ENCODE measurements at places on chromosomes 5 and 9.

- no peak for DNase-seq
Observed at GRCh38 chr5:65967288-65968066, 41.1 kb downstream of the ERBIN start.

DNA sequence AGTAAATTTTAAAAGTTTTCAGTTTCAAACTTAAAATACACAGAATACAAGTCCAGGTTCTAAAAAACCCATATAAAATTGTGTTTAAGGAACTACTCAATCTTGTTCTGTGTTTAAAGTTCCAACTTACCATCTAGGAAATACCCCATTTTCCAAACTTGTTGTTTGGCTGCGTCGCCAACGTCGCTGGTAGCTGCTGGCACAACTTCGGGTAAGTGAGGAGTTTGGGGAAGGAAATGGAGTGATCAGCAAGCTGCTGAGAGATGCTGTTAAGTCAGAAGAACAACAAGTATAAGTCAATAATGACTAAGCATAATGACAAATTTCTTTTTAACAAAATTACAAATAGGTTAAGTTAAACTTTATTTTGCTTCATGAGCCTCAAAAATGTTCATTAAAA, 71.3 kb upstream of the RAPGEF6 start:
- DNase-seq: no peak

DNA sequence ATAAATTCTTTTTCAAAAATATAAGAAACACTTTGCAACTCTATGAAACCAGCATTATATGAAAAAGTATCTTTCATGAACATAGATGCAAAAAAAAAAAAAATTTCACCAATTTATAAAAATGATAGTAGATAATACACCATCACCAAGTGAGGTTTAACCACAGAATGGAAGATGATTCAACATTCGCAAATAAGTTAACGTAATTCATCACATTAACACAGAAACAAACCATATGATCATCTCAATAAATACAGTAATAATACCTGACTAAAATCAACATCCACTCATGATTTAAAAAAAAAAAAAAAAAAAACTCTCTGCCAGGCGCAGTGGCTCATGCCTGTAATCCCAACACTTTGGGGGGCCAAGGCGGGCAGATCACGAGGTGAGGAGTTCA, 6.3 kb downstream of the PJA2 start:
- no peak for DNase-seq

DNA sequence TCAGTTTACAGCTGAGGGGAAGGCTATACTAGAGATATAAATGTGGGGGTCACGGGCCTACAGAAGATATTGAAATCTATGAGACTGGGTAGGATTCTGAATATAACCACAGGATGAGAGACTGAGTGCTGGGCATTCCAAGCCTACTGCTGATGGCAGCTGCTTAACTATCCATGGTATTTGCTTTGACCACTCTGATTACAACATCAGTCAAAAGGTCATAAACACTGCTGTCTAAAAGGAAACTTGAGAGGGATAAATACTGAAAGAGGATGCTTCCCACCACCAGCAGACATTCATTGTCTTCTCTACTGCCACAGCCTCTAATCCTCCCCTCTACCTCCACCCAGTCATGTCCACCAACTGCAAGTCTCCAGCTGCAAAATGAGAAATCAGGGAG, 3.8 kb downstream of the ZNF622 start:
- no peak for DNase-seq

GRCh38 chr5:134458234-134459009, 46.7 kb upstream of the CDKN2AIPNL start:
- DNase-seq: no peak

DNA sequence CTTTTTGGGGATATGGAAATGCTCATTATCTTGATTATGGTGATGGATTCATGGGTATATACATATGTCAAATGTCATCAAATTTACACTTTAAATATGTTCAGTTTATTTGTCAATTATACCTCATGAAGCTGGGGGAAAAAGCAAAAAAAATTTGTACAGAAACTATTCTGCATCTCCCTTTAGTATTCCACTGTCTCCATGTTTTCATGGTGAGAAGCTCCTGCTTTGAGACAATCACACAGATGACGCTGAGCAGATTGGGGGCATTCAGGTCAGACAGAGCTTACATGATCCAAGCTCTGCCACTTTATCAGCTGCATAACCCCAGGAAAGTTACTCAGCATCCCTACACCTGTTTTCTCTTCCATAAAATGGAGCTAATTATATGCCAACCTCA, 101.5 kb downstream of the PLPPR1 start:
- DNase-seq: no peak

GRCh38 chr5:120463991-120464626, at the start of gene PRR16:
Gene PRR16, plus strand, starts transcription at chr5:120464300.
- DNase-seq: peak; percentile 67

DNA sequence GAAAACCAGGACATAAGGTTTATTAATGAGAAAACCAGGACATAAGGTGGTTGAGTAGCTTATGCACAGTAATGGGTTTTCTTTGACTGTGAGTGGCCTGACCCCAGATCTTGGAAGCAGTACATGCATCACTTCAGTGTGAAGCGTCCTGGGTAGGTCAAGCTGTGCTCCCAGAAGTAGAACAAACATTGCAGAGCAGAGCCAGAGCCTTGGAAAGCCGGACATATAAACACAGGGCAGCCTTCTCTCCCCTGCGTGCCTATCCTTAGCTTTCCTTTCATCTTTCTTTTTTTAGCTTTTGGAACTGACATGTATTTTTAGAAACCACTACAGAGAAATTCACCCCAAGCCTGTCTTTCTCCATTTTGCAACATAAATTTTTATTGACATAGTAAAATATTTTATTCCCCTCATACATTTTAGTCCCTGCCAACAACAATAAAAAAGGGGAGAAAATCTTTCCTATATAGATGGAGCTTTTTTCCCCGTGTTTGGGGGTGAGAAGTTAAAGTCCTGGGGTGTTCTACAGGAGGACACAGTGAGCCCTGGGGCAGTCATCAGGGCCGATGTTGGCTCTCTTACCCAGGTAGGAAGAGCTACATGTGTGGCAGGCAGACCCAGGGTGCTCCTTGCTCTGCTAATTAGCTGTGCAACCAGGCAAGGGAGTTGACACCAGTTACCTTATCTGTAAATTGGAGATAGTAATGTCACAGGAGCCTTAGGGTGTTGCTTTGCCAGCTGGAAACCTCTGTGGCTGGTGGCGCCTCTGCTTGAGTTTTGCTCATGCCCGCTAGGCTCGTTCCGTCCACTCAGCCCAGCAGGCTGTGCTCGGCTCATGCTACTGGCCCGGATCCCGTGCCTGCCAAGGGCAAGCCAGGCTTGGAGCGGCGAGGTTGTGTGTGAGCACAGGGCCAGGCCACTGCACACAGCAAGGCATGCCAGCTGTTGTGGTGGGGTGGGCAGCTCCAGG, 389.6 kb downstream of the KDM4C start:
- no peak for DNase-seq

DNA sequence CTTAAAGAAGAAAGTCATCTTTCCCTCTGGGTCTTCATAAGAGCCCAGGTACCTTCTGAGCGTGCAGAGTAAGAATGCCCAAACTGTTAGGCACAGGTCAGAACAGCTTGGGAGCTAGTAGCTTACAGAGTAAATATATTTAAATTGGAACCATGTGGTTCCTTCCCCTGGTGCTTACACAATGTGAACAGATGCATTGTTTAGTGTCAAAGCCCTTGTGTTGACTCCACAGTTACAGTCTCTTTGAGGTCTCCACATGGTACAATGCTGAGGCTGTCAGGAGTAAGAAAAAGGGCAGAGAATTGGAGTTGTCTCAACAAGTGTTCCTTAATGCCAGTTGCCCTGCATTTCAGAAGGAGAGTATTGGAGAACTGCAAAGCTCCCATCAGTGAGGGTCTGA, 188.5 kb downstream of the PAPPA start:
- DNase-seq: no peak

GRCh38 chr9:93859431-93860215, 95.5 kb downstream of the BARX1 start:
- no peak for DNase-seq

DNA sequence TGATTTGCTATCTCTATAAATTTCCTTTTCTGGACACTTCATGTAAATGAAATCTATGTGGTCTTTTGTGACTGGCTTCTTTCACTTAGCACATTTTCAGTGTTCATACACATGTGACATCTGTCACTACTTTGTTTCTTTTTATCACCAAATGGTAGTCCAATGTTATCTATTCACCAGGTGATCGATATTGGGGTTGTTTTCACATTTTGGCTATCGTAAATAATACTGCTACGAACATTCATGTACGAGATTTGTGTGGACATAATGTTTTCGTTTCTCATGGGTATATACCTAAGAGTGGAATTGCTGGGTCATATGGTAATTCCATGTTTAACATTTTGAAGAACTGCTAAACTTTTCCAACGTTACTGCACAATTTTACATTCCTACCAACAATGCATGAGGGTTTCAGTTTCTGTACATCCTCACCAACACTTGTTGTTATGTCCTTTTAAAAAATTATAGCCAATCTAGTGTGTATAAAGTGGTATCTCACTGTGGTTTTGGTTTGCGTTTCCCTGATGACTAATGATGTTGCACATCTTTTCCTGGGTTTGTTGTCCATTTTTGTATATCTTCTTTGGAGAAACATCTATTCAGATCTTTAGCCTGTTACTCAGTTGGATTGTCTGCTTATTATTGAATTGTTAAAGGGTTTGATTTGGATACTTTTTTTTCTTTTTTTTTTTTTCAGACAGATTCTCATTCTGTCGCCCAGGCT, 263.0 kb downstream of the PDZD2 start:
- no peak for DNase-seq

DNA sequence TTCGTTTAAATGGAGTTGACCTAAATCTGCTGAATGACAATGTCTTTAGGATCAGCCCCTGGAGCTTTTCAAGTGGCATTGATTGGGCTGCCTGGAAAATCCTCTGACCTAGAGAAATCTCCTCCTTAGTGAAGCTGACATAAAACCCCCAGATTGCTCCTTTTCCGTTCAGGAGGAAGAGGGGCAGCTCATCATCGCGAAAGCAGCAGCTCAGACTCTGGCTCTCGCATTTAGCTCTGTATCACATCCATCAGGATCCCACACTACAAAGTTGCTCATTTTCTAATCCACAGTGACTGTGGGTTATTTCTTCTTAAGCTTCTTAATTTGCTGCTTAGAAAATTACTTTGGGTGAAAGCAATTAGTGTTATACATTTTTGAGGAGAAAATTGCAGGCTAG, 373.7 kb downstream of the ENC1 start:
- DNase-seq: no peak

DNA sequence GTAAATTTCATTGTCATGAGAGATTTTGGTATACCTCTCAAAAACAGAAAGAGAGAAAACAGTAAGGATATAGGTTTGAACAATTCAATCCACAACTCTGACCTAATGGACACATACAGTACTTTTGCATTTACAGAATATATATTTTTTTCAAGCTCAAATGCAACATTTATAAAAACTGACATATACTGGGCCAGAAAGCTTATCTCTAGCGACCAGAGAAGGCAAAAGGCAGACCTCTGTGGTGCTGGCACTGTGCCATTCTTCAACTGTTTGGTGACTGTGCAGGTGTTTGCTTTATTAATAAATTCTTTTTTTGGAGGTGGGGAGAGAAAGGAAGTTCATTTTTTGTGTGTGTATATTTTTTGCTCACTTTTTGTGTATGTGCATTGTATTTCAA, 6.0 kb upstream of the PLAC8L1 start:
- no peak for DNase-seq

DNA sequence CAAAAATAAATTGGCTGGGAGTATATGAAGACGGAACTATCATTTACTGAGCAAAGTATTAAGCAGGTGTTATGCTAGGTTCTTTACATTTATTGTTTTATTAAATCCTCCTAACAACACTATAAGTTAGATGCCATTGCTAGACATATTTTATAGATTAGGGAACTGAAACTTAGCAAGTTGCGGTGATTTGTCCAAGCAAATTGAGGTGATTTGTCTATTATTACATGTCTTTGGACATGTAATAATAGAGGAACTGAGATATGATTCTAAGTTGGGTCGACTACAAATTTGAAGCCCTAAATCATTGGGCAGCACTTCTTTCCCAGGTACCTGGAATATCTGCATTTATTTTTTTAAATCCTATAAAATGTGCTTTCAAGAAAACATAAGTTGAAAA, 429.9 kb downstream of the GABRG2 start:
- DNase-seq: no peak

GRCh38 chr5:79111960-79112702, 522 bp downstream of the BHMT start:
- DNase-seq: no peak

DNA sequence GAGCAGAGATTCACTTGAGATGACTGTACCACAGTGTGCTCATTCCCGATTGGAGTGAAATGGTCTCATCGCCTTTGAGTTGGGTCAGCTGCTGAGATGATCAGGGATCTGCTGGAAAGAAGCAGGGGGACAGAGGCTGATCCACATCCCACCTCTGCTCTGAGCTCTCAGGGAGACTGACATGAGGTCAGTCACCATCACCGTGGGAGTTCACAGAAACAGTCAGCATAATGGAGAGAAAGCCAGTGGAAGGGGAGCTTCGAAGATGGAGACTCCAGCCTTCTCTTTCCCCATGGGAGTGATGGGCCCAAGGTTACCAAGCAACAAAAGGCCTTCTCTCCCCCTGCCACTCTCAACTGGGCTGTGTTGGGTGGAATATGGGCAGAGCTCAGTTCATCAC, 276.4 kb downstream of the CDK5RAP2 start:
- peak; percentile 23 for DNase-seq

GRCh38 chr9:136605988-136606660, 56.6 kb upstream of the EGFL7 start:
- no peak for DNase-seq

DNA sequence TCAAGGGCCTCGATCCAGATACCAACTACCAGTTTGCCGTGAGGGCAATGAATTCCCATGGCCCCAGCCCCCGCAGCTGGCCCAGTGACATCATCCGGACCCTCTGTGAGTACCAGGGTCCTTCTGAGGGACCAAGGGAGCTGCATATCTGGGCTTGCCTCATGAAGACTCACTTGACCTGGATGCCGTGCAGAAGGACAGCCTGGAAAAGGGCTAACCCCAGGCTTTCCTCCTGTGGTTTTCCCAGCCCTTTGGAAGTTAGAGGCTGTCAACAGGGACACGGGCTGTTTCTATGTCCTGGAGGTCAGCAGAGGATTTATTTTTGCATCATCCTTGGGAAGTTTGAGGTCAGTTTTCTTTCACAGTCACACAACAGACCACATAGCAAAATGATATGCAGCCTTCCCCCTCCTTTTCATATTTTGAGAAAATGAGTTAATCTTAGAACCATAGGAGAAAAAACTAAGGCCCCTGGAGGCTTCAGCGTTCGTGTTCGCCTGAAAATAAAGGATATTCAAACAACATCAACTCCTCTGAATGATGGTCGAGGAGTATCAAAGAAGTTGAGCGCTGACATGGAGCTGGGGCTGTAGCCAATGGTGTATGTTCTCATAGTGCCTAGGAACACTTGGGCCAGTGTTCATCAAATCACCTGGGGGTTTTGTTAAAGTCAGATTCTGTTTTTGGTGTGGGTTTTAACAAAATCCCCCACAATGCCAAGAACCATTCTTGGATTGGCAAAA, 112.2 kb downstream of the EGFLAM start:
- DNase-seq: no peak

Measured in suprapubic skin (tissue), 4 donors.